ENCODE measurements at places on chromosomes 2 and 18.

DNA sequence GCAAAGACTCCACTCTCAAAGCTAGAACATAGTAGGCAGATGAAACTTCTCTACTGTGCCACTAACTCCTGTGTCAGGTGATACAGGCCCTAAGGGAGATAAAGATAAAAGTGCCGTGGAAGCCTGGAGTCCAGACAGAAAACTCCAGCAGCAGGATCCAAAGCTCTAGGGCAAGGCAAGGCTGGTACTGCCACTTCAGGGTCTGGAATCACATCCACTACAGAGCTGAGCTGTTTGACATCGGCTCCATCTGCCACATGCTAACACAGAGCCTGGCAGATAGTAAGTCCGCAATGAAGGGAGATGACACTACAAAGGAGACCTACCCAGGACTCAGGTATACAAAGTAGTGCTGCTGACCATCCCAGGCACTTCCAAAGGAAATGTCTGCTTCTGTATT, 34.4 kb downstream of the EPG5 start:
- H3K4me1 ChIP-seq = no peaks in the 10 kb centered on the region
- peaks cover 25% of the 10 kb centered on the region for H3K36me3 ChIP-seq
- no peak overlapping the region for H3K4me3 ChIP-seq
- DNase-seq = no peak

GRCh38 chr2:227789803-227790202, 23.8 kb upstream of the CCL20 start:
- no peak for DNase-seq
- no peak overlapping the region for H3K27ac ChIP-seq
- no peaks in the 10 kb centered on the region for H3K36me3 ChIP-seq
- no peaks in the 10 kb centered on the region for H3K4me1 ChIP-seq

DNA sequence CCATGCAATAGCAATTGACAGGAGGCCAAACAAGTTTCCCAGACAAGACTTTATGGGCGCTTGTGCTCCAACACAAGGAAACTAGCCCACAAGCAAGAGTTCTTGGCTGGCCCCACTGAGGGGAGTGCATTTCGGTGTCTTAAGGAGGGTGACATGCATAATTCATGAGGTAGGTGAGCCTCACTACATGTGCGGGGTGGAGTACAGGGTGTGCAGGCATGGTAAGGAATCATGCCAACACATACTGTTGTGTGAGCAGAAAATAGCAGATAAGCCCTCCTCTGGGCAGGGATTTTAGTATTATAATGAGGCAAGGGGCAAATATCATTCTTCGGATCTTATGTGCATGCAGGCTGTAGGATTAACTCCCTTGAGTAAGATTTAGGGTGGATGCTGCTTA, 78.7 kb upstream of the SLC1A4 start:
- no peak overlapping the region for H3K4me3 ChIP-seq
- H3K36me3 ChIP-seq = no peaks in the 10 kb centered on the region
- peaks cover 8% of the 10 kb centered on the region for H3K4me1 ChIP-seq
- H3K27ac ChIP-seq = no peak overlapping the region

- H3K4me3 ChIP-seq = no peak overlapping the region
- DNase-seq = no peak
- H3K36me3 ChIP-seq = no peaks in the 10 kb centered on the region
- no peak overlapping the region for H3K27ac ChIP-seq
- no peaks in the 10 kb centered on the region for H3K4me1 ChIP-seq
- H3K27me3 ChIP-seq = no peaks in the 10 kb centered on the region
Observed at GRCh38 chr2:34423301-34423700, 824.2 kb upstream of the FAM98A start.
